Hematopoietic multipotent progenitor cell treated with erythropoietin and hydrocortisone succinate and interleukin-3 and kit ligand, for 6 days (in vitro differentiated cells): ENCODE measurements at places on chromosomes 2 and 18.

- no peak for DNase-seq
These were observed 274.7 kb downstream of the ZNF521 start for GRCh38 chr18:25077038-25077943.

GRCh38 chr18:13235981-13236380, 17.4 kb downstream of the LDLRAD4 start:
- DNase-seq: no peak

GRCh38 chr18:59792353-59792752, 95.1 kb upstream of the CCBE1 start:
- DNase-seq: no peak

DNA sequence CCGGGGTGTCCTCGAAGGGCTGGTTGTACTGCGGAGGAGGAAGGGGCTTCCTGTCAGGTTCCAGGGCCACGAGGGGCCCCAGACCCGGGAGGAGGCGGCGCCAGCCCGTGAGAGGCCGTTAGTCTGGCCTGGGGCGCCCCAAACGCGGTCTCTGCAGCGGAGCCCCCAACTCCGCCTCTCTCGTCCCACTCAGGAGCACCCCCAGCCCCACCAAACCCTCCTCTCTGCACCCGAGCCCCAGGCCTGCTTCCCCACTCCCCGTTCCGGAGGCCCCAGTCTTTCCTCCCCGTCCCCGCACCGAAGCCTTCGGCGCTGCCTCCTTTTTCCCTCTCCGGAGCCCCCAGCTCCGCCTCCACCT, 473 bp downstream of the HJURP start:
- no peak for DNase-seq

- no peak for DNase-seq
These were observed 148.4 kb downstream of the DOCK10 start for GRCh38 chr2:224893848-224894247.

DNA sequence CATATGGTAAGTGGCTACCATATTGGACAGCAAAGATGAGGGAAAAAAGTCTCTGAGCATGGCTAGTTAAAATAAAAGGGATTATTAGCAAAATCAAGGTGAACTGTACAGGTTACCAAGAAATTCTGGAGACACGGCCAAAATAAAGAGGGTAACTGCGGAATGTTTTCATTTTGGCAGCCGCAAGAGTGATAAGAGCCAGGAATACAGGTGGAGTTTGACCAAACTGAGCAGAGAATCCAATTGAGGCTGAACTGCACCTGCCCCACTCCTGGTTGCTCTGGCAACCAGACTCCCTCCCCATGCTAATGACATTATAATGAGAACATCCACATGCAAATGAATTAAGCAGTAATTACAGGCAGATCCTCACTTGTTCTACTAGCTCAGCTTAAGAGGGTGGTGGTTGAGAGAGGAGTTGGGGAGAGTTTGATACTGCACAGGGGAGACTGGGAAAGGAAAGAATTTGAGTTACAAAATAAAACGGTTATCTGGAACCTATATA, 18.8 kb upstream of the EPHA4 start:
- DNase-seq: no peak

GRCh38 chr2:102206666-102207341, 20.0 kb downstream of the IL1RL2 start:
- no peak for DNase-seq

DNA sequence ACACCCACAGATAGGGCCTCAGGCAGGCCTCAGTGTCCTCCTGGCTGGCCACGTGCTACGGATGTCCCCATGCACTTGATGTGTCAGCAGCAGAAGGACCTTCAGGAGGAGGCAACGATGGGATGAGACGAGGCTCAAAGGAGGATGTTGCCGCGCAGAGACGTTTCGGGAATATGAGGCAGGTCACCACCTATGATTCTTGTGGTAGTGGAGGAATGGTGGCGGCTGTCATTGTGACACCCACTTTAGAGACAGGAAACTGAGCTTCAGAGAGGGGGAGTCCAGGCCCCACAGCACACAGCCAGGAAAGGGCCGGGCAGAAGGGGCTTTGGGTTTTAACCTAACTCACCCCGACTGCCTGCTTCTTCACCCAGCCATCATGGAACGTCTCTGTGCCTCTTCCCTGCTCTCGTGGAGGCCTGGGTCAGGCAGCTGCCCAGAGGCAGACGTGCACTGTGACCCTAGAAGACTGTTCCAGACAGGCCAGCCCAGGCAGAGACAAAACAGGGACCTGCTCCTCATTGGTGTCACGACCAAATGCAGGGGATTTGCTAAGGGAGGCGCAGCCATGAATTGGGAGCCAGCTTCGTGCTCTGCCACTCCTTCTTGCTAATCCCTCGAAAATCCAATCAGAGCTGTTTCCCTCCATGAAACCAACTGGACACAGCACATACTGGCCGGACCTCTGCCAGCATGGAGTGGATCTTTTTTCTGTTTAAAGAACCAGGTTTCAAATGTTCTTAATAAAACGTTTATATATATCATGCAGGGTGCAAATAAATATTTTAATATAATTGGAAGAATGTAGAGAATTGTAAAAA, 169.2 kb downstream of the ASB1 start:
- no peak for DNase-seq

DNA sequence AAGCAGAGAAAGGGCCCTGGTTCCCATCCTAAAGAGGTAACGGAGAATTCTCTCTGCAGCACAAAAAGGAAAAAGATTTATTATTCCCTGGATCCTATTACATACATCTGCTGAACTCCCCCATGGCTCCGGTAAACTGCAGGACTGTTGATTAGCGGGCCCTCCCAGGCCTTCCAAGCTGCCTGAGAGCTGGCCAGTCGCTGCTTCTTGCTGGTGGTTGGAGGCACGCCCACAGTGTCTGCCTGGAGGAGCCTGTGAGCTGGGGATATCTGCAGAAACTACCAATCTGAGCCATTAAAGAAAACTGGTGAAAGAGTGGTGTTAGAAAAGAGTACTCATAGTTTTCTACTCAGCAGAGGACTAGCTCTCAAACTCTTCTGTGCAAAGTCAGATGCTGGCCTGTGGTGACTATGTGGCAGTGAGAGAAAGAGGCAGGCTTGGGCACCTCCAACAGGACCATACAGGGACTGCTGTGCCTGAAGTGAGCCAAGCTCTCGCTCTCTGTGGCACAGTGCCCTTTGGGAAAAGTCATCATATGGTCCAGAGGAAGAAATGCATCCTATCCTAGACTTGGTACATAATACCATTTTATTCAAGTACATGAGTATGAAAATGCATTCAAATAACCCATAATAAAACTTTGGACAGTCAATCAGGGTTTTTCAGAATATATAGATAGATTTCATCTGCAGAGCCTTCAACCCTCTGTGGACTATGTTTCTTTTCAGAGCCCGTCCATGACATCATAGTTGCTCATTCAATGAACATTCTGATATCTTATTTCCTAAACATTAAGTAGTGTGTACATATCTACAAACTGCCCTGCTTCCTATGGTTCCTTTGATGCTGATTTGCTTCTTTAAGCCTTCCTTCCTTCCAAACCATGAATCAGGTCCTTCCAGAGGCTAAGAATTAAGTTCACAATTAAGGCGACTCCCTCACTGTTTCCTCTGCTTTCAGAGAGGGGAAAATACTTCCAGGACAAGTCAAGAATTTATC, 242.0 kb upstream of the LYPD1 start:
- no peak for DNase-seq

GRCh38 chr18:12314591-12315305, 6.7 kb downstream of the TUBB6 start:
- no peak for DNase-seq

GRCh38 chr2:1639086-1639858, 105.0 kb downstream of the PXDN start:
- DNase-seq: no peak

DNA sequence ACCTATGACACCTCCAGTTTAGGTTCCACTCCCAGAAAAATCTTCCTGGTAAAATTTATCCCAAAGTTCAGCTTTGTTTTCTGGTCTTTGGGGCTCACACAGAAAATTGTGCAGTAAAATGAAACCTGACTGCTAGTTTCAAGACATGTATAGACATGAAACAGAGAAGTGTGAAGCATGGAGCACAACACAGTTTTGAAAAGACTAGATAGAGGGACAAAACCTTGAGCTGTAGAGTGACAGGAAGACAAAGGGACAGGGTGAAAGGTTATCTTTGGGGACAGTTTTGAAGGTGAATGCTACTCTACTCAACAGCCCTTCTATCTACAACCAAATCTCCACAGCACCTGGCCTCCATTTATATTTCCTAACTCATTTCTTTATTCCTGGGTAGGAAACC, 352.6 kb downstream of the RBM43 start:
- no peak for DNase-seq

- no peak for DNase-seq
These were observed 137.8 kb downstream of the PIK3C3 start for GRCh38 chr18:42092848-42093247.

DNA sequence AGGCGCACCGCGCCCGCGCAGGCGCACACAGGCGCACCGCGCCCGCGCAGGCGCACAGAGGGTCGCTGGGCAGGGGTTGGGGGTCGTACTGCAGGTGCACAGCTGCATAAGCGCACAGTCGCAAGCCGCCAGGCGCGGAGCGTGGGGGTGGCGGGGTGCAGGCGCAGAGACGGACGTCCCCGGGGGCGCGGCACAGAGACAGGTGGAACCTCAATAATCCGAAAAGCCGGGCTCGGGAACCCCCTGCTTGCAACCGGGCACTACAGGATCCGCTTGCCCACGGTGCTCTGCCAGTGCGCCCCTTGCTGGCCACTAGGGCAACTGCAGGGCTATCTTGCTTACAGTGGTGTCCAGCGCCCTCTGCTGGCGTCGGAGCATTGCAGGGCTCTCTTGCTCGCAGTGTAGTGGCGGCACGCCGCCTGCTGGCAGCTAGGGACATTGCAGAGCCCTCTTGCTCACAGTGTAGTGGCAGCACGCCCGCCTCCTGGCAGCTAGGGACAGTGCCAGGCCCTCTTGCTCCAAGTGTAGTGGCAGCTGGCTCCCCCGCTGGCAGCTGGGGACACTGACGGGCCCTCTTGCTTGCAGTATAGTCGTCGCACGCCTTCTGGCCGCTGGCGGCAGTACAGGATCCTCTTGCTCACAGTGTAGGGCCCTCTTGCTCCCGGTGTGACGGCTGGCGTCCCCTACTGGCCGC, 34.9 kb downstream of the FAM110C start:
- peak; percentile 43 for DNase-seq

DNA sequence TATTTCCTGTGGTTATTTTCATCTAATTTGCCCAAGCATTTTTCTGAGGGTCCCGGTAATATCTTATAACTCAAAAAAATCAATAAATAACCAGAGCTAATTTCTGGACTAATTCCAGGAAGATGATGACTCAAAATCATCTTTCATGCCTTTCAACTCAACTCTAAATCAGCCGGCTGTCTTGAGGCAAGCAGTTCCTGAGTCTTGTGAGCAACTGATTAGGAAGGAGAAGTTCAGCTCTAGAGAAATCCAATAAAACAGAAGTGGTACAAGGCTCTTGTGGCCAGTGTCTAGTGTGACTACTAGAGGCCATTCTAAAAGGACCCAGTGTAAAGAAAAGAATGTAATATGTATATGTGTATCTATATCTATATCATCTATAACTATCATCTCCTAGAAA, 890.4 kb downstream of the TRIB2 start:
- DNase-seq: no peak

- no peak for DNase-seq
These were observed 43.7 kb upstream of the TMEM163 start for GRCh38 chr2:134762508-134762907.

DNA sequence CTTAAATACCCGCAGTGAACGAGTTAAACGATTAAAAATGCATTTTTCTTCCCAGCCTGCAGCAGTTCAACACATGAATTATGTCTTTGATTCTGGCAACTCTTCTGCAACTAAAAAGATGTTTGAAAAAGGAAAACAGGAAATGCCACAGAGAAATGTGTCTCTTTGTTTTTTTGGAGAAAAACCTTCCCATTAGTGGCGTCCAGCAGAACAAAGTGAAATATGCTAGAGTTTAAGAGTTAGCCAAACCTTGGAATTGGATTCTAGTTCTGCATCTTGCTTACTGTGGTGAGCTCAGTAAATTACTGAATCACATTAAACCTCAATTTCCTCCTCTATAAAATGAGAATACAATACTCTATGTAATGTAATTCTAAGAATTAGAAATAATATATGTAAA, 900.2 kb upstream of the ACVR2A start:
- no peak for DNase-seq

- DNase-seq: peak; percentile 90
These were observed 141.9 kb downstream of the ANKRD44 start for GRCh38 chr2:197168705-197169104.

DNA sequence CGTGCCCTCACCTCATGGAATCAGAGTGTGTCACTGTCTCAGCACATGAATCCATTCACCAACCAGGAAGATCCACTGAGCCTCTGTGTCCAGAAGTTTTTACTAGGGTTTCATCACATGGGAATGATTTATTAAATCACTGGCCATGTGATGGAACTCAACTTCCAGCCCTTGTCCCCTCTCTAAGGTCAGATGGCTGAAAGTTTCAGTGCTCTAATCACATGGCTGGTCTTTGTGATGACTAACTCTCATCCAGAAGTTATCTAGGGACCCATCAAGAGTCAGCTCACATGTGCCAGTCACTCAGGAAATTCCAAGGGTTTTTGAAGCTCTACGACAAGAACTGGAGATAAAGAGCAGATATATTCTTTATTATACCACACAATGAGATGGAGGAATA, 140.5 kb upstream of the GYPC start:
- DNase-seq: no peak

DNA sequence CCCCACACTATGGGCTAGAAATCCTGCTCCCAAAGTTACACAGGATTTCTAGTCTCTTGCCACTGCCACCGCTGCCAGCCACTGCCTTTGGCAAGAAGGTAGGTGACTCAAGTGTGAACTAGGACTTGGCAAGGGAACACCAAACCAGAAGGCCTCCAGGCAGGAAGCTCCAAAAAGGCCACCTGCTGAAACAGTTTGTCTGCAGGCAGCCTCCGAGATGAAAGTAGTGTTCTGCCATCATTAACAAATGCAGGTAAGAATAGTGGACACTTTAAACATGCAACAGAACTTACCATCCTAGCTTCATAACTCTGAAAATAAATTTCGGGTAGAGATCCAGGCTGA, 3.9 kb downstream of the ANKRD44 start:
- no peak for DNase-seq

DNA sequence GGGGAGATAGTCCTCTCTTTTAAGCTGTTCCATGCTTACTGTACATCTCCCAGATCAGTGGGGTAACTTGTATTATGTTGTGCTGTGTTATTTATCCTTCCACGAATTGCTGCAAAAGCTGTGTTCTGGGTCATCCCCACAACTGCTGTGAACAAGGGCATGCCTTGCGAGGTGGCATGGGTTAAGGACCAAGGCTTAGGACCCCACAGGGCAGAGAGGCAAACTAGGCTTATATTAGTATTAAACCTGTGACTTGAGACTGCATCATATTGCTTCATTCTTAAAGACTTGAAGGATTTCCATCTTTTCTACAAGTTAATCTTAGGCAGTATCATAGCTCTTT, 19.9 kb downstream of the RND3 start:
- no peak for DNase-seq

DNA sequence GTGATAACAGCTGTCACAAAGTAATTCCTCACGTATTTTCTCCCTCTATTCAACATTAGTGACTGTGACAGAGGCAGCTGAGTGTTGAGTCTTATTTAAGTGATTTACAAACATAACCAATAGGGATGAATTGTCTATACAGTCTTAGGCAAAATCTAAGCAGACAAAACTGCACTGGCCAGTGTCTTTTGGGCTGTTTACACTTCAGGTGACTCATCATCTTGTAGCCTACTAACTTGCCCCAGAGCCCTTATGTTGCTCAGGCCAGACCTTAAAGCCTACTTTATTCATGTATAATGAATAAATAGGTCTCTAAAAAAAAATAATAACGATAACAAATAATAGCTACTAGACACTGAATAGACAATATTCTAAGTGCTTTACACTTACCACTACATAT, 17.2 kb downstream of the THOC1 start:
- DNase-seq: no peak
